Mesangial cell (primary cell): ENCODE measurements at places on chromosomes 7 and 10. TPM values are rescaled to one million over a fixed set of nuclear protein-coding genes. Genes with fewer than 3 reads are reported as not detected.

The CPED1 gene
- 2.0 and 6.8 TPM in 2 replicates for total RNA-seq

The SSC4D gene
- 3.1 and 21.9 TPM in 2 replicates for total RNA-seq

The SYT15B gene
- 2.6 and 5.7 TPM in 2 replicates for total RNA-seq

The GSTO2 gene
- 3.7 and 5.3 TPM in 2 replicates for total RNA-seq

The HOXA6 gene
- 11.1 and 18.8 TPM in 2 replicates for total RNA-seq

The METTL27 gene
- total RNA-seq, result 10.8 and 28.3 TPM in 2 replicates

The SH2D4B gene
- total RNA-seq, result under 0.01 TPM in 1 of 2 replicates, not detected in the other

The RPEL1 gene
- total RNA-seq, result not detected in 2 replicates

The CXCL12 gene
- total RNA-seq, result 0.81 and 4.7 TPM in 2 replicates

The HEPACAM2 gene
- not detected in 2 replicates for total RNA-seq

The CCDC172 gene
- total RNA-seq, result not detected in 2 replicates

The EN2 gene
- total RNA-seq, result not detected in 2 replicates

The ZNF727 gene
- total RNA-seq, result not detected in 2 replicates

The ELAPOR2 gene
- 2.3 and 3.9 TPM in 2 replicates for total RNA-seq

The ADARB2 gene
- total RNA-seq, result 0.81 TPM in 1 of 2 replicates, not detected in the other

The PTN gene
- total RNA-seq, result 11.6 and 13.8 TPM in 2 replicates

The AKR1D1 gene
- total RNA-seq, result not detected in 2 replicates

The ACBD7 gene
- total RNA-seq, result 1.8 and 2.3 TPM in 2 replicates

The NRAP gene
- total RNA-seq, result not detected in 2 replicates

The C10orf71 gene
- total RNA-seq, result not detected in 2 replicates
